ENCODE measurements at places on chromosomes 5 and 9.

- DNase-seq: no peak
These were observed 128.3 kb upstream of the HAPLN1 start for GRCh38 chr5:83848941-83849340.

DNA sequence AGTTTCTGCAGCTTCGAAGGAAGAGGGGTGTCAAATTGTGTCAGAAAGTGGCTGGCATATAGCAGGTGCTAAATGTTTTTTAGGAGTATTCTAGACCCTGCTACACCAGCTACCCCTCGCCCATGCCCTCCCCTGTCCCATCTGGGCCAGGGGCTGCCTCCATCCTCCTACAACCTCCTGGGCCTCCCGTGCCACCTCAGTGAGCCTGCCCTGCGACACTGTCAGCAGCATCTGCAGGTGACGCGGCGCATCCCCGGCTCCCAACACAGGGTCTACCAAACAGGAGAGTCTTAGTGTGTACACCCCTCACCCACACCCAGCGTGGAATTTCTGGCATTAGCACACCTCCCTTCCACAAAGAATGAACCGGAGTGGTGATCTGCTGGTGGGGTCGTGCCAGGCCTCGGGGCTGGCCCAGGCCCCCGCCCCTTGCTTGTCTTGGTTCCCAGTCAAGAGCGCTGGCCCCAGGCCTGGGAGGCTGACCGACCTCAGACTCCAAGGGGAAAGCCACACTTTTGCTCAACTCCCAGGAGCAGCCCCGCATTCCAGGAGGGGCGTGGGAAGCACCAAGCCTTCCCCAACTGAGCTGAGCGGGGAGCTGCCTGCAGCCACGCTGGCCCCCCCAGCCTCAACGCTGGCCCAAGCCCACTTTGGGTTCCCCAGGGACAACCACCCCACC is 55.2 kb downstream of the NEURL1B start:
- no peak for DNase-seq

DNA sequence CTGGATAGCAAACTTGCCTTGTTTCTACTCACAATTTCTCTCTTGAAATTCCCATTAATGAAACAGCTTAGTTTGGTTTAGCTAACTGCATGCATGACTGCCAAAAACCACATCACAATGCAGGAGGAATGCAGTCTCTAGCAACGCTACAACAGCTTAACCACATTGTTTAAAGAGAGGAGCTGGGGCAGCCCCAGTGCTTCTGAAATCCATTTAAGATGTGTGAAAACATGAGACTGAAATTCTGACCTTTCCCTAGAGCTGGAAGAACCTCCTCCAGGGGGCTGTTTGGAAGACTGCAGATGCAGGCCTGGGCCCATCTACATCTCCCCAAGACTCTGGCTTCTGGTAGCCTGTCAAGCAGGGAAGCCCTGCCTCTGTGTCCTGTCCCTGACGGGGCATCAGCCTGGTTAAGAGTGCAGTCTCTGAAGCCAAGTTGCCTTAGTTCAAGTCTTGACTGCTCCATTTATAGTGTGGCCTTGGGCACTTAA is 157.1 kb downstream of the ZNF462 start:
- no peak for DNase-seq

GRCh38 chr5:67530609-67531255 is 334.1 kb upstream of the CD180 start:
- DNase-seq: no peak

- no peak for DNase-seq
These were observed 366.5 kb downstream of the SLCO4C1 start for GRCh38 chr5:101929628-101930027.

DNA sequence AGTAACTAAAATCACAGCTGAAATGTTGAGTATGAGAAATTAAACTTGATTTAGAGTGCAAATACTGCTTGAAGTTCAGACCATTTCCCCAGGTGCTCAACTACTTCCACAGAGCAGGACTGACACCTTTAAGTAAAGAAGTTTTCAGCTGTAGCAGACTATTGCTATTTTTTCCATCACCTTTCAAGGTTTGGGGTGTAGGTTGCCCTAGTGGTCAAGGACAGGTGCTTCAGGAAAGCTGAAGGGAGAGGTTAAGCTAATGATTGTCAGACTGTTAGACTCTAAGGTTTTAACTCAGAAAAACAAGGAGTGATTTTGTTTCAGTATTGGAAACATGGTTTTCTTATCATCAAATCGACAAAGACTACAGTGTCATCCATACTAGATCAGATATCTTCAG is 162.1 kb downstream of the CCDC192 start:
- no peak for DNase-seq

DNA sequence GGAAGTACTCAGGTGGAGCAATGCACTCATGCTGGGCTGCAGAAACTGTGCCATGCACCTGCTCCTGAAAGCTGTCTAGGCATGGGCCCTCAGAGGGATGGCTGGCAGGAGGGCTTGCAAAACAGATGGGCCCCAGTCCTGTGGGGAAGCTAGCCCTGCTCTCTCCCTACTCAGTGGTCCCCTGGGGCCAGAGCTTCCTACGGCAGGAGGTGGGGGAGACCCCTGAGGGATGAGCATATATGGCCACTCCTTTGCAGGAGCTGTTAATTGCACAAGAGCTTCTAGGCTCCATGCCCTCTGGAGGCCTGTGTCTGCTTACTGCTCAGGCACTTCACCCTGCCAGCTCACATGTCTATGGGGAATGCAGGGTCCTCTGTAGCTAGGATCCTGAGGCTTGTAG is 545.3 kb upstream of the PTPRD start:
- no peak for DNase-seq

DNA sequence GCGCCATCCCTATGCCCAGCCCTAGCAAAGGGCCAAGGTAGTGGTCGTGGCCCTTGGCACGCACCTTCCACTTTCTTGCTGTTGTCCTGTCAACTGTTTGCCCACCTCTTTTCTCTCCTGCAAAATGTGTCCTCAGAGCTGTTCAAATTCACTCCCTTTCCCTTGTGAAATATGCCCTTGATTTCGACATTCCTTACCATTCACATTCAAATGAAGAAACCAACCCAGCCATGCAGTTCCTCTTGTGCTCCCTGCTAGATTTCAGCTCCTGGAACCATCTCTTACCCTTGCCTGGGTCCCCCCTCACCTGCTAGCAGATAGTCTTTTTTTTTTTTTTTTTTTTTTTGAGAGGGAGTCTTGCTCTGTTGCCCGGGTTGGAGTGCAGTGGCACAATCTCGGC is 19.6 kb upstream of the HRH2 start:
- DNase-seq: no peak

DNA sequence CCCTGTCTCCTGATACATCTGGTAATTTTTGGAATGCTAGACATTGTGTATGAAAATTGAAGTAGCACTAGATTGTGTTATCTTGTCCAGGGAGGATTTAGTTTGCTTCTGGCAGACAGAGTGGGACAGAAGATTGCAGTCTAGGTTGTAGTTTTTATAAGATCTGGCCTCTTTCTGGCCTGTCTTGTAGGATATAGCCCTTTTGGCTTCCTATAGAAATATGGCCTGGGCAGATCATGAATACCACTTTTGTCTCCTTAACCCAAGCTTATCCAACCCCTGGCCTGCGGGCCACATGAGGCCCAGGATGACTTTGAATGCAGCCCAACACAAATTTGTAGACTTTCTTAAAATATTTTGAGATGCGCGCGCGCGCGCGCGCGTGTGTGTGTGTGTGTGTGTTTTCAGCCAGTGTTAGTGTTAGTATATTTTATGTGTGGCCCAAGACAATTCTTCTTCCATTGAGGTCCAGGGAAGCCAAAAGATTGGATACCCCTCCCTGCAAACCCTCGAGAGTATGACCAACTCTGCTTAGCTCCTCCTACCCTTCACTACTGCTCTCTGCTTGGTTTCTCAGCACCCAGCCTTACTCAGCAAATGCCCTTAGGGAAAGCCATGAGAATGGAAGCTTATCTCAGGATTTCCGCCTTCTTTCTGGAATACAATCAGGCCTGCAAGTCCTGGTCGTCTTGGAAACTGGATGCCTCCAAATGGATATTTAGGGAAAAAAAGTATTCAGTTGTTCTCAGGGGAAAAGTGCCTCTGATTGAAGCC is 26.5 kb downstream of the ANKRD33B start:
- no peak for DNase-seq

- DNase-seq: no peak
These were observed 6.1 kb downstream of the IL12B start for GRCh38 chr5:159324102-159324755.

- no peak for DNase-seq
These were observed 45.7 kb upstream of the ALDH1B1 start for GRCh38 chr9:38346811-38347210.

GRCh38 chr9:20599195-20599594 is 23.1 kb downstream of the MLLT3 start:
- DNase-seq: no peak

- no peak for DNase-seq
These were observed 21.7 kb downstream of the TAF11L14 start for GRCh38 chr5:17655921-17656320.

DNA sequence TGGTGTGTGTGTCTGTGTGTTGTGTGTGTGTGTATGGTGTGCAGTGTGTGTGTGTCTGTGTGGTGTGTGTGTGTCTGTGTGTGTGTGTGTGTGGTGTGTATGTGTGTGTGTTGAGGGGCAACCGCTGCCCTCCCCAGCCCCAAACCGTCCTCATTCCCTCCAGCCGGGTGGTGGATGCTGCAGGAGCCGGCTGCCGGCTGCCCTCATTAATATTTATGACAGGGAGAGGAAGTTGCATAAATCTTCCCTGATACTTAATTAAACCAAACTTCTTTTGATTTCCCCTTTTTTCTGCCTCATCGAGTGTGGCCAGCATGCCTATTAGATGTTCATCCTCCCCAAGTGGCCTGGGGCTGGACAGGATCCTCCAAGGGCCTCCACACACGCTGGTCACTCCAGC is 121.4 kb upstream of the MVB12B start:
- DNase-seq: no peak
